ENCODE measurements at places on chromosomes 16 and 17.

DNA sequence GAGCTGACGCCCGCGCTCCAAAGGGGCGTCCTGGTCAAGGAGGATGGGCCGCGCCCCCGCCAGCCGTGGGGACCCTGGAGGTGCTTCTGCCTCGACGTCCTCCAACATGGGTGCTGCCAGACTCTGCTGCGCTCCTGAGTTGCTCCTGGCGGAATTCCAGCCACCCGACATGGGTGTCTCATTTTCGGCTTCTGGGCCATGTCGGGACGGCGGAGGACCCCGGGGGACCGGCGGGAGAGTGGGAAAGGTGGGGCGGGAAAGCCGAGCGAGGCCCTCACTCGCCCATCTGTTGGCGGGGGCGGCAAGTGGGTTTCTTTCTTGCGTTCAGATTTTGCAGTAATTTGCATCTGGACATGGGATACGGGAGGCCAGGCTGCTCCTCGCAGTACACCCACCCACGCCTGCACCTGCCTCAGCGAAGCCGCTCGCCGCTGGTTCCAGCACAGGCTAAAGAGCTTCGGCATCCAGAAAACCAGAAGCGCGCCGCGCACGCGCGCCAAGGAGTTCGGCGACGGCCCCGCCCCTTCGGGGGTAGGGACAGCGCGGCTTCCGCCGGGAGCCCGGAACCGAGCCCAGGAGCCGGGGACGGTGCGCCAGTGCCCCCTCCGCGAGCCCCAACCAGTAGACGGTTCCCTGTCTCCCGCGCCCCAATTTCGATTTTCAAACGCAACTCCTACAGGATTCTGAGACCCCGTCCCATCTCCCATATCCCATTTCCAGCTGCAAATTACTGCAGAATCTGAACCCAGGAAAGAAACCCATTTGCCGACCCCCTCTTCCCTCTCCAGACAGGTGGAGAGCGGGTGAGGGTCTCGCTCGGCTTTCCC lies at the start of gene ARMC7:
TSS of gene ARMC7 (plus strand) at position 563 of the 827 bp plus-strand sequence. CDS start 320 bp downstream, outside the sequence.
- peak; percentile 87 for DNase-seq

DNA sequence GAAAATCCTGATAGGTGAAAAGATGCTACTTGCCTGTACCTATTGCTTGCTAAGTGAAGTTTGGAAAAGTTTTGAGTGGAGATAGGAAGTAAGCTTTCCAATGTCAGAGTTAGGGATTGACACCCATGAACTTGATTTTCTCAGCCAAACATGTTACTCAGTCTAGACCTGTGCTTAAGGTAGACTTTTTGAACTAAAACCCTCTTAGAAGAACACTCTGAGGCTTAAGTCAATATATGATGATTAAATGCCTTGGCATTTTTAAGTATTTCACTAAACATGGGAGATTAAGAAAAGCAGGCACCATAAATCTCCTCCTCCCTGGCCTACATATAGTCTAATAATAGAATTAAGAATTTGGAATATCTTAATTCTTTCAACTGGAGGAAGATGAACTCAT lies 785.6 kb upstream of the SOX9 start:
- no peak for DNase-seq

- DNase-seq, result peak; percentile 41
These were observed 9.0 kb downstream of the VPS9D1 start for GRCh38 chr16:89711601-89712273.

GRCh38 chr17:29214215-29215146 lies 32.2 kb upstream of the CRYBA1 start:
- no peak for DNase-seq

DNA sequence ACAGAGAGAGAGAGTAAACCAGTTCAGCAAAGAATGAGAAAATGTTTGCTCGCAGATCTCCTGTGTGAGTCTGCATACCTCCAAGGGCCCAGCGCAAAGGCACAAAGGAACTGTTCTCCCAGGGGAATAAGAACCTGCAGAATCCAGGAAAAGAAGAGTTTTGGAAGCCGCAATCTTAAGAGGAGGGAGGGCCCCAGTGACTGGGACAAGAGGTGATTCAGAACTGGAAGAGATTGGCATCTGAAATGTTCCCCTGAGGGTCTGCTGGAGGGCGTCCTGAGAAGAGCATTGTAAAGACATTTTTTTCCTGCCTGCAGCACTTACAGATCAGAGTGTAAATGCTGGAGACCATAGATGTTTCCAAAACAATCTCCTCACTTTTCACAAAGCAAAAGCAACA lies 6.1 kb downstream of the ATMIN start:
- no peak for DNase-seq

GRCh38 chr16:26139091-26139490 lies 447.3 kb downstream of the HS3ST4 start:
- DNase-seq, result no peak

DNA sequence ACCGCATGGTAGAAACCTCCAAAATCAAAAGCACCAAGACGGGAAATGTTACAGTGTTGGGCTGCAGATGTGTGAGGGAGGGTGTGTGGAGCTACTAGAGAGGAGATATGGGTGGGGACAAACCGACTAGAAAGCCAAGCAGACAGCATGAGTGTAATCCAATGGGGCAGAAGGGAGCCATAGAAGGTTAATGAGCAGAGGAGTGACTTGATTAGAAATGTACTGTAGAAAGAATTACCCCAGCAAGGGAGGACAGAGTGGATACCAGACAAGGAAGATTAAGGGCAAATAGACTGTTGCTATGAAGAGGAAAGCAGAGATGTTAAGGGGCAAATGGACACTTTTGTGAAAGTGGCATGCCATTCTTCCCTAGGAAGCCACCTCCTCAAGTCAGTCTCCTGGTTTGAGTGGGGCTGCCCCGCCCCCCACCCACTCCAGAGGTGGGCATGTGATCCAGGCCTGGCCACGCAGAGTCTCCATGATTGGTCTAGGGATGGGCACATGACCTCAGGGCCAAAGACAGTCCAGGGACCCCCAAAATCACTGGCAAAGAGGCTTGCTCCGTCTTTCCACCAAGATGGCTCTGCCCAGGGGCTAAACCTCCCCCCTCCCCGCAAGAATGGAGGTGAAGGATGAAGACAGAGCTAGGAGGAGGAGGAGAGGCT lies 4.3 kb downstream of the COTL1 start:
- DNase-seq, result no peak

- no peak for DNase-seq
These were observed 50.4 kb downstream of the USP22 start for GRCh38 chr17:20992416-20992815.

DNA sequence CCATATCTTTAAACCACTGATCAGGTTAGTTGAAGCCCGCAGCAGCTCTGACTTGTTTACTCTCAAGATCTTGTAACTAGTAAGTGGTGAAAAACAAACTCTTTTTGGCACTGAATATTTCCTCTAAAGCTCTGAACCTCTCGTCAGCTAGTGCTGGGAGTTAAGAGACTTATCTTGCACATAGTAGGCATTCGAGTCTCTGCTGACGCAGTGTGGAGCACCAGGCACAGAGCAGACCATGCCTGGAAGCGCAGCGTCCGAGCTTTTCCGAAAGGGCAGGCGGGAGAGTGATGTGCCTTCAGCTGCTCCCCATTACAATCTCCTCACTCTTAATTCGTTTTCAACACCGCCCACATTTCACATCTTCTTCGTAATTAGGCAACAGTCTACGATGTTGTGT lies 63.0 kb downstream of the SMG6 start:
- no peak for DNase-seq

DNA sequence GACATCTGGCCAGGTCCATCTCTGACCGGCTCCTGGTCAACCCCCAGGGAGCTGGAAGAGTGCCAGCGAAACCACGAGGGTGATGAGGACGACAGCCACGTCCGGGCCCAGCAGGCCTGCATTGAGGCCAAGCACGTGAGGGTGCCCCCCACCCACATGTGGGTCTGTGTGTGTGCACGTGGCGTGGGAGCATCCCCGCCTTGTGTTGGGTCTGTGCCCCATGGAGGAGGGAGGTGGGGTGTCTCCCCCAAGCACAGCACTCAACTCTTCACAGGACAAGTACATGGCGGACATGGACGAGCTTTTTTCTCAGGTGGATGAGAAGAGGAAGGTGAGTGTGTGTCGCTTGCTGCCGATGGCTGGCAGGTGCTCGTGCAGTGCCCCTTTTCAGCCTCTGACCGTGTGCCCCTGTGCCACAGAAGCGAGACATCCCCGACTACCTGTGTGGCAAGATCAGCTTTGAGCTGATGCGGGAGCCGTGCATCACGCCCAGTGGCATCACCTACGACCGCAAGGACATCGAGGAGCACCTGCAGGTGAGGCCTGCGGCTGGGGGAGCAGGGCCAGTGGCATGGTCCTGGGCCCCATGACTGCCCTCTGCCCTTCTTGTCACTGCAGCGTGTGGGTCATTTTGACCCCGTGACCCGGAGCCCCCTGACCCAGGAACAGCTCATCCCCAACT lies 1.7 kb downstream of the STUB1 start:
- DNase-seq, result no peak

DNA sequence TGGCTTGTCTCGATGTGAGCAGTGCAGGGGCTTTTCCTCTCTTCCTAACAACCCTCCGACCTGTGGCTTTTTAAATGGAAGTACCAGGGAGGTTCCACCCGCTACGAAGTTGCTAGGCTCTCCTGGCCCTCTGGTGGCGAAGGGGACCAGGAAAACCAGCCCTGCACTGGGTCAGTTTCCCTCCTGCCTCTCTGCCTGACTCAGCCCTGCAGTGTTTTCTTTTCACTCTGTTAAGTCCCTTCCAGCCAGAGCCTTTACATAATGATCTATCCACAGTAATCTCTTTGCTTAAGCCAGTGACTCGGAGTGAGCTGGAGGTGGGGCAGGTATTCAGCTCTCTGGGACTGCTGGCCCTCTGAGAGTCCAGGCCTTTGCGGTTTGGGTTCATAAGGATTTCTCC lies 331.3 kb upstream of the EEF2KMT start:
- no peak for DNase-seq

DNA sequence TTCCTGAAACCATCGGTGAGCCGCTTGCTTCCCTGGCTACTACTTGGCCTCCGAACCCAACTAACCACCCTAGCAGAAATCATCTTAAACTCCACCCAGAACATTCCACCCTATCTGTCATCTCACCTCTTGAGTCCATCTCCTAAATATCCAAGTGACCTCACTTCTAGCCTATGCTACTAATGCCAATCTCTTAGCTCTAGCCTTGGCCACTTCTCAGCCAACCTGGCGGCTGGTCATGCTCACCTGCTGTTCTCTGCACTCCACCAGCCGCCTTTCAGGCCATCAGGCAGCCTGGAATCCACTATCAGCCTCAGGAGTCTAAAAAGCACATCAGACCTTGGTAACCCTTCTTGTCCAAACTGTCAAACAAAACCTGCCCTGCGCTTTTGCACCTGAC lies 11.9 kb upstream of the CYTH1 start:
- no peak for DNase-seq

DNA sequence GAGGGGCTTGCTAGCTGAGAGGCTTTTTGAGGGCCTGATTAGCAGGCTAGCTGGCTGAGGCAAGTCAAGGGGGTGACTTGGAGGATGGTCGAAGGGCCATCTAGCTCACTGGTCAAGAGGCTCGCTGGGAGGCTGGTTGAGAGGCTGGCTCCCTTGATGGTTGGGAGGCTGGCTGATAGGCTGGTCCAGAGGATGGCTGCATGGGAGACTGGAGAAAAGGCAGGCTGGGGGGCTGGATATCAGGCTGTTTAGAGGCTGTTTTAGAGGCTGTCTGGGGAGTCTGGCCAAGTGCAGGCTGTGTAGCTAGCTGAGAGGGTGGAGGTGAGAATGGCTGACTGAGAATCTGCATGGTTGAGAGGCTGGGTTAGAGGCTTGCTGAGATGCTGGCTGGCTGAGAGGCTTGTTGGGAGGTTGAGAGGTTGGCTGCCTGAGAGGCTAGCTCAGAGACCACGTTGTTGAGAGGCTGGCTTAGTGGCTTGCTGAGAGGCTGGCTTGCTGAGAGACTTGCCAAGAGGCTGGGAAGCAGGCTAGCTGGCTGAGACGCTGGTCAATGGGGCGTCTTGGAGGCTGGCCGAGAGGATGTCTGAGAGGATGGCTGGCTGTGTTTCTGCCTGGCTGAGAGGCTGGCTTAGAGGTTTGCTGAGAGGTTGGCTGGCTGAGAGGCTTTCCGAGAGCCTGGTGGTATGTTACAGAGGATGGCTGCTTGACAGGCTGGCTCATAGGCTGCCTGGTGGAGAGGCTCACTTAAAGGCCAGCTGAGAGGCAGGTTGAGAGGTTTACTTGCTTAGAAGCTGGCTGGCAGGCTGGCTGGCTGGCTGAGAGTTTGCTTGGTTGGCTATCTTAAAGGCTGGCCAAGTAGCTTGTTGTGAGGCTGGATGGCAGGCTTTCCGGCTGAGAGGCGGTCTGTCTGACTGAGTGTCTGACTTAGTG lies 36.6 kb upstream of the ACSM2B start:
- DNase-seq, result no peak

- no peak for DNase-seq
These were observed 27.3 kb downstream of the AATF start for GRCh38 chr17:36975922-36976515.

DNA sequence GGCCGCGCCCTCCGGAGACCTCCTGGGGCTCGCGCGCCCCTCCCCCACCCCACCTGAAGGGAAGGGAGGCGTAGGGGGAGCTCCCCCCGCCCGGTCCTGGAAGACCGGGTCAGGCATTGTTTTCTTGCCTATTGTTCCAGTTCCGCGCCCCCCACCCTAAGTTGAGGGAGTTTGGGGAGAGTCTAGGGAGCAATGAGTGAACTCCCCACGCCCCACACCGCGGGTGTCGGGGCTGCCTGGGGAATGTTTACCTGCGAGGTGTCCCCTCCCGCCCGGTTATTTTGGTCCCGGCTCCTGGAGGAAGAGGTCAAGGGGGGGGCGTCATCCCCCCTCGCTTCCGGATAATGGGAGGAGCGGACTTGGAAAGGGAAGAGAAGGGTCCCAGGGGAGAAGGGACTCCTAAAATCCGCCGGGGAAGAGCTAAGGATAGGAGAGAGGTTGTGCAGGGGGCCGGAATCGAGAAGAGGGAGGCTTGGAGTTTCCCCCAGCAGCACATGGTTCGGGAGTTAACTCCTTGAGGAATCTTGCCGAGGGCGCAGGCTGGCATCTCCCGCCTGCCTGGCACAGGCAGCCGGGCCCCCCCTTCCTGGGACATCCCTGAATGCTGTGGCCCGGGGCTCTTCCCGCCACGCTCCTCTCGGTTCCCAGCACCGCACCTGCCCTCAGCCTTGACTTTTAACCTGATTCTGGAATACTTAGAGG lies 881 bp downstream of the MLLT6 start:
- DNase-seq, result peak; percentile 32

DNA sequence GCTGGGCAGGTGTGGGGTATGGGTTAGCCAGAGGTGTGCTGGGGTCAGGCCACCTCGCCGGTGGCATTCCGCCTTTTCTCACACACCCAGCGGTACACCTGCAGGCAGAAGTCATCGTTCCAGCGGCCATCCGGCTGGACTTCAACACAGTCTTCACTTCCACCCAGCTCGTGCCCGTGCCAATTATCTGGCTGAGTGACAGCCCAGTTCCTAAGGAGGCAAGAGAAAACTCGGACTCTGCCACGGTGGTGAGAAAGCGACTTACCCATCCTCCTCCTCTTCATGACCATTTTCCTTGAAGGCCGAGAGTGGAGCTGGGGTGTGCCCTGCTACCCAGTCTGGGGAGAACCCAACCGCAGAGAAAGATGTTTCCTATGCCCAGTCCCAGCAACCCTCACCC lies 13.1 kb downstream of the ASGR2 start:
- DNase-seq, result no peak

DNA sequence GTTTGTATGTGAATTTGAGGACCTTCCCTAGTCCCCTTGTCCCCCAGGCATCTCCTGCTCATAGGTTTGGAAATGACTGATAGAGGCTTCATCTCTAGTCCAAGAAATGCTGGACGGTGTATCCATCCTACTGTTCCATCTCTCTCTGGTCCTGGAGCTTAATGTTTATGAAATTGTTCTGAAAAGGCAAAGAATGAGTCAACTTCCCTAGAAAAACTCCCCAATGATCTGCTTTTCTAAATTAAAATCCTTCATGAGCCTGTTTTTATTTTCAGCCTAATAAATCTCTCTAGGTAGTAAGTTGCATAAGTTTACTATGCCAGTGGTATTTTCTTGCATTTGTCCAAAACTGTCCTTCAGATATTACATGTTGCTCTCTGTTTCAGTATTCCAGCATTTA lies 2.1 kb upstream of the IGSF6 start:
- DNase-seq, result no peak
